Sigmoid colon (tissue), 7 donors: ENCODE measurements at places on chromosomes 5 and 9. TPM values are rescaled to one million over a fixed set of nuclear protein-coding genes. Genes with fewer than 3 reads are reported as not detected.

- H3K27ac ChIP-seq = no peak overlapping the region
- H3K4me3 ChIP-seq = no peak overlapping the region
- no peaks in the 10 kb centered on the region for H3K4me1 ChIP-seq
- no peaks in the 10 kb centered on the region for H3K27me3 ChIP-seq
Measured at GRCh38 chr9:35575478-35575877, 29.6 kb upstream of the TESK1 start.

Gene MCIDAS
- not detected for total RNA-seq

DNA sequence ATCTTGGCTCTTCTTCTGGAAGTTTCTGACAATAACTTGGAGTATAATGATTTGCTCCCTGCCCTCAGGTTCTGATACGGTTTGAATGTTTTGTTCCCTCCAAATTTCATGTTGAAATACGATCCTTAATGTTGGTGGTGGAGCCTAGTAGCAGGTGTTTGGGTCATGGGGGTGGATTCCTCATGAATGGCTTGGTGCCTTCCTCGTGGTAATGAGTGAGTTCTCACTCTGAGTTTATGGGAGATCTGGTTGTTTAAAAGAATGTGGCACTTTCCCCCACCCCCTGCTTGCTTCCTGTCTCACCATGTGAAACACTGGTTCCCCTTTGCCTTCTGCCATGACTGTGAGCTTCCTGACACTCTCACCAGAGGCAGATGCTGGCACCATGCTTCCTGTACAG, 103.0 kb upstream of the OSMR start:
- no peaks in the 10 kb centered on the region for H3K4me1 ChIP-seq
- no peak for DNase-seq
- H3K36me3 ChIP-seq = no peaks in the 10 kb centered on the region
- H3K4me3 ChIP-seq = no peak overlapping the region
- no peak overlapping the region for H3K27ac ChIP-seq
- H3K27me3 ChIP-seq = no peaks in the 10 kb centered on the region

- H3K4me3 ChIP-seq = no peak overlapping the region
- no peak for DNase-seq
- H3K27ac ChIP-seq = no peak overlapping the region
- H3K4me1 ChIP-seq = no peaks in the 10 kb centered on the region
- H3K36me3 ChIP-seq = no peaks in the 10 kb centered on the region
Measured at GRCh38 chr5:127206320-127207113, 84.1 kb upstream of the MEGF10 start.

GRCh38 chr5:372996-373709, 51.6 kb downstream of the AHRR start:
- peaks cover 15% of the 10 kb centered on the region for H3K27me3 ChIP-seq
- no peak overlapping the region for H3K27ac ChIP-seq
- DNase-seq = no peak
- H3K36me3 ChIP-seq = no peaks in the 10 kb centered on the region

DNA sequence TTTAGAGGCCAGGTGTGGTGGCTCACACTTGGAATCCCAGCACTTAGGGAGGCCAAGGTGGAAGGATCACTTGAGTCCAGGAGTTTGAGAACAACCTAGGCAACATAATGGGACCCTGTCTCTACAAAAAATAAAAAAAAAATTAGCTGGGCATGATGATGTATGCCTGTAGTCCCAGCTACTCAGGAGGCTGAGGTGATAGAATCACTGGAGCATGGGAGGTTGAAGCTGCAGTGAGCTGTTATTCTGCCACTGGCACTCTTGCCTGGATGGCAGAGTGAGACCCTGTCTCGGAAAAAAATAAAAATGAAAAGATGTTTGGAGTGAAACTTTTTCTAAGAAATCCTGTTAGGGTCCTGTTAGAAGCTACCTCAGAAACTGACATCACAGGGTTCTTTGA, 24.2 kb downstream of the OCLN start:
- DNase-seq = no peak
- H3K36me3 ChIP-seq = no peaks in the 10 kb centered on the region
- no peak overlapping the region for H3K4me3 ChIP-seq
- H3K27me3 ChIP-seq = no peaks in the 10 kb centered on the region
- H3K27ac ChIP-seq = no peak overlapping the region

GRCh38 chr5:15304066-15304731, 195.8 kb upstream of the FBXL7 start:
- no peaks in the 10 kb centered on the region for H3K36me3 ChIP-seq
- no peak overlapping the region for H3K27ac ChIP-seq
- H3K4me3 ChIP-seq = no peak overlapping the region
- no peaks in the 10 kb centered on the region for H3K4me1 ChIP-seq

GRCh38 chr5:139949710-139950109, 93.4 kb downstream of the NRG2 start:
- no peak for DNase-seq
- H3K4me3 ChIP-seq = no peak overlapping the region
- no peaks in the 10 kb centered on the region for H3K36me3 ChIP-seq
- no peaks in the 10 kb centered on the region for H3K4me1 ChIP-seq

- no peaks in the 10 kb centered on the region for H3K27me3 ChIP-seq
- peaks cover 51% of the 10 kb centered on the region for H3K4me1 ChIP-seq
- peak; percentile 70 for DNase-seq
- no peaks in the 10 kb centered on the region for H3K36me3 ChIP-seq
- H3K4me3 ChIP-seq = no peak overlapping the region
Measured at GRCh38 chr9:91795598-91796241, 154.3 kb downstream of the ROR2 start.

GRCh38 chr9:136943291-136944211, 987 bp downstream of the FBXW5 start:
- peak overlapping the region; percentile 94 for H3K27ac ChIP-seq
- peak overlapping the region; percentile 96 for H3K4me3 ChIP-seq
- DNase-seq = peak; percentile 74
- H3K36me3 ChIP-seq = peaks cover 42% of the 10 kb centered on the region

Gene TPM2
- total RNA-seq = 6,773 TPM
